ENCODE measurements at places on chromosomes 3 and 15.

GRCh38 chr3:49358217-49358883 lies at the start of gene GPX1:
Gene GPX1, minus strand, starts transcription at chr3:49358353. Its CDS starts 75 bp downstream, at chr3:49358278.
- DNase-seq = peak; percentile 88

- DNase-seq = no peak
These were observed 12.9 kb downstream of the ISL2 start for GRCh38 chr15:76349301-76350070.

- no peak for DNase-seq
These were observed 196.5 kb upstream of the ZPLD1 start for GRCh38 chr3:102238362-102238761.

GRCh38 chr3:12287727-12288181 lies 1.1 kb upstream of the PPARG start:
- DNase-seq = no peak

DNA sequence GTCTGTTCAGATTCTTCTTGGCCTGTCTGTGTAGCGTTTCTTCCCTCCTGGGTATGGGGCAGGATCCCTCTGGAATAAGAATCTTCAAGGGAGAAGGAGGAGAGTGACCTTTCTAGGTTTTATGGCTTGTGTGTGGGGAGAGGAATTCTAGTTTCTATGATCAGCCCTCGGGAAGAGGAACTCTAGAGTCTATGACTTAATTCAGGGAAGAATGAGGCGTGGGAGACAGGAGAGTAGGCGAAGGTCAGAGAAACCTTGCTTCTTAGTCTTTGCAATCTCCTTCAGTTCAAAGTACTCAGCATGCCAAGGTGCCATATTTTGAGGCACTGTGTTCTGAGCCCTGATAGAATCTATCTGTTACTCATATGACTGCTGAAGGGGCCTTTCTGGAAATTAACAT lies 99.2 kb upstream of the C3orf80 start:
- DNase-seq = no peak

DNA sequence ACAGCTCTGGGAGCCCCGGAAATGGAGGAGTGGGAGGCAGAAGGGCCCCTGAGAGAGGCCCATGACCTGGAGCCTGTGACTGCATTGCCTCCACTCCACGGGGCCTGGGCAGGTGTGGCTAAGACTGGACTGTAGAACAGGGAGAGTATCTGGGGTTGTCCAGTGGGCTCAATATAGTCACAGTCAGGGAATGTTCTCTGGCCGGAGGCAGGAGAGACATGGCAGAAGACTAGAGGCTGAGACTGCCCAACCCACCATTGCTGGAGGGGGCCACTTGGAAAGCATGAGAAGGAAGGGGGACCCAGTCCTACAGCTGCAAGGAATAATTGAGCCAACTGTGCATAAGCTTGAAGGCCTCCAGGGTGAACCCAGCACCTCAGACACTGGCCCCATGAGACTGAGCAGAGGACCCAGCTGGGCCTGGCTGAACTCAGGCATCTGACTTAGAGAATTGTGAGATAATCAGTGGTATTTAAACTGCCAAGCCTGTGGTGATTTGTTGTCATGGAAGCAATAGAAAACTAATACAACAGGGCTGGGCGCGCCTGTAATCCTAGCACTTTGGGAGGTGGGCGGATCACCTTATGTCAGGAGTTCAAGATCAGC lies 33.1 kb downstream of the NIPA2 start:
- DNase-seq = no peak

DNA sequence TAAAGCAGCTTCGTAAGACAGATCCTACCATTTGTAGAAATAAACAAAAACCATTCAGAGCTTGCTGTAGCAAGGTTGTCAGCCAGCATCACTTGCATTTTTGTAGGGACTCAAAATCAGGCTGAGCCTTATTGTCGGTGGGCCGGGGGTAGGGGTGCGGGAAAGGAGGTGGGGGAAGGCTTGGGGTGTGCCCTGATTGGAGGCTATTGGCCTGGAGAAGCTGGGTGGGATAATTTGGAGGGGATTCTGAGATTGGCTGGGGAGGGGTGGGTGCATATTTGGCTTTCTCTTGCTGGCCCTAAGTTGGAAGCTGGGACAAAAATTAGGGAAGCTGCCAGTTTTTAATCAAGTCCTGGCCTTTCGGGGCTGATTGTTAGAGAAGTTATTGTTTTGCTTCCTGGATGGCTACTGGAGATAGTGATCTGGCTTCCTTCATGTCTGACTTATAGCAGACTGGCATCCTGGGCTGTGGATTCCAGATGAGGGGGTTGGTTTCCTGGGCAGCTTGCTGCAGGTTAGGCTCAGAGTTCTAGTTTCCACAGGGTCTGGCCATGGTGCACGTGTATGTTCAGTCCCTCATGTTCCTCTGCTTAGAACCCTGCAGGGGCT lies 22.8 kb downstream of the STOML1 start:
- DNase-seq = no peak

DNA sequence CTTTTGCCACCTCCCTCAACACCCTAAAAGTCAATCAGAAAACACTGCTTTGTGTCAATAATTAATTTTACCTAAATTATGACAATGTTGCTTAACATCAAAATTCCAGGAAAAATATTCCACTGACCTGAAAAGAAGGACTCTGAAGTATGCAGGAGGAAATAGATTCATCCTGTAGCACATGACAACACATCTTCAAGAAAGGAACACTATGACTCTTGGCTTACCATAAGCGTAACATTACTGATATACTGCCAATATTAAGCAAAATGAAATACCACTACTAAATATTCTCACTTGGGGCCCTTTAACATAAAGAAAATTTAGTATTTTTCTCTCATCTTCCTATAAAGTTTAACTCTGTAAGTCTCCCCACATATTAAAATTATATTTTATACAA lies 9.6 kb downstream of the SUCLG2 start:
- no peak for DNase-seq

DNA sequence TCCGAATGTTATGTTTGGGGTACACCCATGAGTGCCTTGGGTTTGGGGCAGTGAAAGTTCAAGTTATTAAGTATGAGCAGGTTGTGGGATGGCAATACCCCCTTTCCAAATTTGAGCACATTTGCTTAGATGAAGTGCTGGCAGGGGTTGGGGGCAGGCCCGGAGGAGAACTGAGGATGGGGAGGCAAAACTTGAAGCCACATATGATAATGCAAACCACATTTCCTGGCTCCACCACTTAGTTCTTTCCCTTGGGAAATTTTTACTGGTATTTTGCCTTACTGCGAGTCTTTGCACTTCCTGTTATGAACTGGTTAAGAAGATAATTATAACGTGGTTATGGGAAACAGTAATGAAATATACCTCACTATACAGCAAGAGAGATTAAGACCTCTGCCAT lies 336.0 kb upstream of the ONECUT1 start:
- DNase-seq = no peak

Measured in NCI-H1105 (cell line).